ENCODE measurements at places on chromosomes 7 and 10.

DNA sequence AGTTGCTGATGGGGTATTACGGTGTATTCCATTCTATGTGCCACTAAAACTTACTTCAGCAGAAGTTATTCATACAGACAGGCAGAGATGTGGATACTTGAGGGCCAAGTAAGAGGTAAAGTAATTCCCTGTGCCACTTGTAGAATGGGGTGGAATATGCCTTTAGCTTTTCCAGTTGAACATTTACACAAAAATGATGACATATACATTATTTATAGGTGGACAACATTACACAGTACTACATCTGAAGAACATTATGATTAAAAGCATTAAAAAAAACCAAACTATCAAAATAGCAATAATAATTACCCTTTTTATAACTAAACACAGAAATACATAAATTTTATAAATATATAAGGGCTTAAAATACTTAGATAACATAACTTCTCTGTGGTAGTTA, 3.5 kb upstream of the SEMA3E start:
- DNase-seq = no peak

DNA sequence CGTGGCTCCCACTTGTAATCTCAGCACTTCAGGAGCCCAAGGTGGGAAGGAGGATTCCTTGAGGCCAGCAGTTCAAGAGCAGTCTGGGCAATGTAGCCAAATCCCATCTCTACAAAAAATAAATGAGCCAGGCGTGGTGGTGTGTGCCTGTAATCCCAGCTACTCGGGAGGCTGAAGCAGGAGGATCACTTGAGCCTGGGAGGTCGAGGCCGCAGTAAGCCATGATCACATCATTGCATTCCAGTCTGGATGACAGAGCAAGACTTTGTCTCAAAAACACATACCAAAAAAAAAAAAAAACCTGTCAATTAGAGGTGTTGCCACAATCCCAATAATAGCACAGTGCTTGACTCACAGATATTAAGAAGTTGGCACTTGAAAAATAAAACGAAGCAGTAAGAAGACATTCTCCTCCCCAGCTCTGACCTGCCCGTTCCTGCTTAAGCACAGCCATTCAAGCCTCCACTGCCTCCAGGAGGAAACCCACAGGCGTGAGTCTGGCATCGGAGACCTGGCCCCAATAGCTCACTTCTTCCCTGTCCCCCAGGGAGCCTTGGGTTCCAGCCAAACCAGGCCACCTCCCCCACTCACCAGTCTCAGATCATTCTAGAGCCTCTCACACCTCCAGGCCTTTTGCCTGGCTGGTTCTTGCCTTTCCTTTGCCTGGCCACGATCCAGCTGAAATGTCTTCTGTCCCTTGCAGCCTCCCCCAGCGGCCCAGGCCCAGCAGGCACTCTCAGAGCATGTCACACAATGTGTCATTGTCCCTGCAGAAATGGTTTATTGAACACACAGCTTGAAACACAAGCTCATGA, 45.3 kb upstream of the GTF2I start:
- DNase-seq = no peak

DNA sequence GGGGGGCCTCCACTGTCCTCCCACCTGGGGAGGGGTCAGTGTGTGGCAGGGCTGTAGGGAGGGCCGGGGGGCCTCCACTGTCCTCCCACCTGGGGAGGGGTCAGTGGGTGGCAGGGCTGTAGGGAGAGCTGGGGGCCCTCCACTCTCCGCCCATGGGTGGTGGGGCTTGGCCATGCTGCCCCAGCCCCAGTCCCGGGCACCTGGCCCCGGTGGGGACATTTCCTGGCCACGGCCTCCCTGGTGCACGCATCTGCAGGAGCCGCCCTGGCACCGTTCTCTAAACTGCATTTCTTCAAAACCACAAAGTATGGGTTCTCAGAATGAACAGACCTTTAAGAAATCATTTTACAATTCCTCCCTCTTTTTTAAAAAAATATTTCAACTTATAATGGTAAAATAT, 89.3 kb upstream of the PDGFA start:
- no peak for DNase-seq

- DNase-seq = no peak
Measured at GRCh38 chr10:32060347-32060746, 4.1 kb upstream of the KIF5B start.

GRCh38 chr7:39199951-39200350, 222.2 kb downstream of the POU6F2 start:
- no peak for DNase-seq

GRCh38 chr10:119545310-119545709, 2.8 kb upstream of the RGS10 start:
- DNase-seq = no peak

GRCh38 chr7:11120068-11120664, 146.5 kb downstream of the PHF14 start:
- DNase-seq = no peak

GRCh38 chr10:3076138-3076537, 8.8 kb downstream of the PFKP start:
- DNase-seq = no peak

DNA sequence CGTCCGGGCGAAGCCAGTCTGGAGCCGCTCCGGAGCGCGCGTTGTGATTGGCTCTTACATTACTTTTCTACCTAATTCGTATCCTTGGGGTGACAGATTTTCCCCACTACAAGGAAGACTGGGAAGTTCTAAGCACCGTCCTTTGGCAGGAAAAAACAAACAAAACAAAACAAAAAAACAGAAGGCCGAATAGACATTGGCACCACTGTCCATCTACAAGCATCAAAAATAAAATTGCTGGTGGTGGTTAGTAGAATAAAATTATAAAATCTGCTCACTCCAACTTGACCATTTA, 651 bp upstream of the SKAP2 start:
- no peak for DNase-seq

GRCh38 chr10:132011024-132011423, 29.3 kb upstream of the BNIP3 start:
- DNase-seq = no peak

GRCh38 chr7:6032167-6032566, 991 bp downstream of the ANKRD61 start:
- DNase-seq = no peak

DNA sequence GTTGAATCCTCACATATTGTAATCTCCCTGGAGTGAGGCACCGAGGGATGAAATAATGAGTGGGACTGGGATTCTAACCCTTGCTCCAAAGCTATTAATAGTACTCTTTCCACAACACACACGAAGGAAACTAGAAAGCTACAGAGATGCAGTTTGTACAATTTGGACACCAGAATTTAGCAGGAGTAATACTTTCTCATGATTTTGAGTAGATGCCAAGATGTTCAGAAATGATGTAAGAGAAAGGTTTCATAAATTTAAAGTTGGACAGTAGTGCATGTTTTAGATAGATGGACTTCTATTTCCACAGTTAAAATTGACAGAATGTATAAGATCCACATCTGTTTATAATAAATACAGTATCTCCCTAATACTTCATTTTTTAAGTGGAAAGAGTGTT, 46.5 kb downstream of the PRR15 start:
- DNase-seq = no peak

DNA sequence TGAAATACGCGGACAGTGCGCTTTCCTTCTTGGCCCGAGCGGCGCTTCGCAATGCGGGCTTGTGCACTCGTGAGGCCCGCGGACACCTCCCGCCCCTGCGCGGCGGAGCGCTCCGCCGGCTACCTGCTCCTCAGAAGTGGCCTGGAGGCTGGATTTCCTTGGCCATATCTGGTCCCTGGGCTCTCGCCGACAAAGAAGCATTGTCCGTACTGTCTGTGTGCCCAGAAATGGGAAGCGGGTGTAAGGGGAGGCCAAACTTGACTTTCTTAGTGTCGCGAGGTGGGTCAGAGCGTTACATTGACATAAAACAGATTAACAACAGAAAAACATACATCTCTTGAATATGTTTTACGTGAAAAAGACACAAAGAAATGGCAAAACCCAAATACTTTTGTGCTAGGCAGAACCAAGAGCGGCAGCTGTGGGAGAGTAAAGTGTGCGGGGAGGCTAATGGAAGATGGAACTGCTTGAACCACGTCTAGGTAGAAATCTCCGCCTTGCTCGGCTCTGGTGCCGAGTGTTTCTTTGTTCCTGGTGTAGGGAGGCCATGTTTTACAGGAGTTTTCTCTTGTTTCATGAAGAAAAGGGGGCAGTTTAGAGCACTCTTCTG, 1.4 kb downstream of the LANCL2 start:
- peak; percentile 14 for DNase-seq

- DNase-seq = no peak
Measured at GRCh38 chr7:77216181-77216845, 16.7 kb upstream of the FGL2 start.

DNA sequence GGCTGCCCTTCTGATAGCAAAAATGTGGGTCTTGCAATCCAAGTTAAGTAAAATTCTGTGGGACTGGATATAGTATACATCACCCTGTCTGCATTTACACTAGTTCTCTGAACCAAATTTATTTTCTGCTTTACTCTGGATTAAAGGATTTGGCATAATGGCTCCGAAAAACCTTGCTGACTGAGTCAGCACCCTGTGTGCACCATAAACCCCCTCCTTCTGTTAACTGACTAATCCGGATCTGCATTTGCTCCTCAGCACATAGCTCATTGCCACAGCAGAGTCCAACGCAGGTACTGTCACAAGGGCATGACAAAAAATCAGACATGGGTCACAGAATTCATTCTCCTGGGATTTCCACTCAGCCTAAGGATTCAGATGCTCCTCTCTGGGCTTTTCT, 1.3 kb downstream of the OR2A5 start:
- no peak for DNase-seq

DNA sequence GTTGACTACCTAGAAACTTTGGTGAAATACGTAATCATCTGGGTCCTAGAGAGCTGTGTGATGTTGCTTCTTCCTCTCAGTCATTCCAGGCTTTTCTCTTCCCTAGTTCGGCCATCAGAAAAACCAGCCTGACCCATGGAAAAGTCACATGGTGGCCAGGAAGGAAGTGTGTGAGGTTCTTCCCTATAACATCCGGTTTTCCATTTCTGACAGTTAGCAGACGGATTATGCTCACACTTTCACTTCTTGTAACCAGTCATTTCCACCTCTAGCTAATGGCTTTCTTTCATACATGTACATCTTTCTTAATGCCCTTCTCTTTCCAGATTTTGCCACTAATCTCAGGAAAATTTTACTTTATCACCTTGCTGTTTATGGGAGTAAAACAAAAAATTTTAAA, 110.0 kb upstream of the GLCCI1 start:
- DNase-seq = no peak

DNA sequence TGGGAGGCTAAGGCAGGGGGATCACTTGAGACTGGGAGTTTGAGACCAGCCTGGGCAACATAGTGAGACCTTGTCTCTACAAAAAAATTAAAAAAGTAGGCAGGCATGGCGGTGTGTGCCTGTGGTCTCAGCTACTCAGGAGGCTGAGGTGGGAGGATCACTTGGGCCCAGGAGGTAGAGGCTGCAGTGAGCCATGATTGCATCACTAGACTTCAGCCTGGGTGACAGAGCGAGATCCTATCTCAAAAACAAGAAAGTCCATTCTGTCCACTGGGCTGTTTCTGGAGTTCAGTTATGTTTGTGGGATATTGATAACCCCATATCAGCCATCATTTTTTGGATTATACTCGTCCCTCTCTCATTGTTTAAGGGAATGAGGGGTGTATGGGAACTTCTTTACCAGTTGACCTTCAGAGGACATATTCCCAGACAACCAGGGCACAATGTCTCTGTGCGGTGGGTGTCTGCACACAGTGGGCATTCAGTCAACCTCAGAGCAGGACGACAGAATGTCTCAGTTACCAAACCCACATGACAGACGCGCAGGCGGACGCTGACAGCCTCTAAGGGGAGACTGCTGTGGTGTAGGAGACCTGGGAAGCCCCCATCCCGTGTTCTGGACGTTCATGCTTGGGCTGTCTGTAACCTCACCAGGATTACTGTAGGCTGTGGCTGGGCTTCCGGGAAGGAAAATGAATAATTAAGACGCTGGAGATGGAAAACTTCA, 69.4 kb downstream of the CARD11 start:
- no peak for DNase-seq

DNA sequence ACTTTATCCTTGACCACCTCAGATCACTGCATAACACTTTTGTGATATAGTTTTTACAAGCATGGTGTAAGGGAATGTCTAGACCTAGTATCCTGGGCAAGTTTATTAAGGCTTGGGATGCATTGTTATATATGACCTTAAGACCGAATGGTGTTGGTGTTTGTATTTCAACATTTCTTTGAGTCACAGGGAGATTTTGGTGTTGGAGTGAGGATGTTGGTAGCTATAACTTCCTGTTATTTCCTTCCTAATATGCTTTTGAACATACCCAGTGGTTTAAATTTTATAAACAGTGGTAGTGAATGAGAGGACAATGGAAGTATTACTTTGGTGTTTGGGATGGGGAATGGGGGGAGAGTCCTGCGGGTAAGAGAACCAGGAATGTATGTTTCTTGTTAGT, 2.6 kb downstream of the EXOC4 start:
- DNase-seq = no peak

DNA sequence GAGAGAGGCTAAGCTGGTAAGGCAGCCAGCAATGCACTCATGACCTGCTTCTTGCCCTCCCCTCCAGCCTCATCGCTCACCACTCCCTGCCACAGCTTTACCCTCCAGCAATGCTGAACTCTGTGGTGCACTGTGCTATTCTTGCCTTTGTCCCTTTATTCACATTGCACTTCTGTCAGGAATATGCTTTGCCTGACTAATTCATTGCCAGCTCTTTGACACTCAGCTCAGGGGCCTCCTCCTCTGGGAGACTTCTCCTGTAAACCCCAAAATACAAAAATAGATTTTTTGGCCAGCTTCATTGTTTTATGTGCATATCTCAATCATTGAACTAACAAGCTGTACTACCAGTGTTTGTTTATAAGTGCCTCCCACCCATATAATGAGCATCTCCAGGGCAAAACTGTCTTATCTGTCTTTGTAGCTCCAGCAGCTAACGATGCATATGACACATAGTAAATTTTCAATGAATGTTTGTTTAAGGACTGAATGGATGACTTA, 8.2 kb downstream of the CNNM1 start:
- DNase-seq = no peak

DNA sequence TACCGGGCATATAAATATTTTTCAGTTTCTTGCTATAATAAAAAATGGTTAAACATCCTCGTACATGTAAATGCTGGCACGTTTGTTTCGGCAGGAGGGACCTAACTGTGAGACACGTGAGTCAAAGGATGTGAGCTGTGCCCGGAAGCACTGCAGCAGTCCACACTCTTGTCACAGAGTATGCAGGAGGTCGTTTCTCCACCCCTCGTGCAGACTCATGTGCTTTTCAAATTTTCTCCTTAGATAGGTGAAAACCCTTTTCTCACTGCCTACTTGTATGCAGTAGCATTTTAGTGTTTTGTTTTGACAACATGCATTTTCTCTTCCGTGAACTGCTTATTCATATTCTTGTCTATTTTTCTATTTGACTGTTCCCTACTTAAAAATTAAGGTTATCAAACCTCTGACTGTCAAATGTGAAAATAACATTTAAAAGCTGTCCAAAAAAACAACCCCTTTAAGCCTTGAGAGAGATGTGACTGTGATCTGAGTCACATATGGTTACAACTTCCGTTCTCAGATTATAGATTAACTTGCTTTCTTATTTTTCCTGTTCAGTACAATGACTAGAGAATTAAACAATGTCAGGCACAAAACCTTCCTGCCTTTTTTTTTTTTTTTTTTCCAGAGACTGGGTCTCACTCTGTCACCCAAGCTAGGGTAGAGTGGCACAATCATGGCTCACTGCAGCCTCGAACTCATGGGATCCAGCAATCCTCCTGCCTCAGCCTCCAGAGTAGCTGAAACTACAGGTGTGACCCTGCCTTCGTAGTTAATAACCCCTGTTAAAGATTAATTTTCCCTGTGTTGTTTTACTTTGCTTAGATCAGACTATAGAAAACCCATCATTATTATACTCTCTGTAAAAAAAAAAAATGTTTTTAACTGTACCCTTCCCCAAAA, 45.1 kb downstream of the DPY19L1 start:
- DNase-seq = peak; percentile 56

GRCh38 chr10:69123747-69124562, at the start of gene VPS26A:
VPS26A (plus strand) TSS chr10:69124178; CDS start chr10:69124278, 100 bp downstream.
- DNase-seq = peak; percentile 97

Measured in CD4-positive, alpha-beta T cell treated with Interleukin-15 for 4 hours (primary cell).